ENCODE measurements at places on chromosomes 4 and X. TPM values are rescaled to one million over a fixed set of nuclear protein-coding genes. Genes with fewer than 3 reads are reported as not detected.

The GAGE1 gene
- not detected for total RNA-seq

The CT47A7 gene
- not detected for total RNA-seq

The KLKB1 gene
- not detected for total RNA-seq

The FGFBP1 gene
- total RNA-seq = 2.5 TPM

The SSX2B gene
- total RNA-seq = not detected

The GATA1 gene
- total RNA-seq = not detected

The PNMA3 gene
- 0.20 TPM for total RNA-seq

The CYLC1 gene
- not detected for total RNA-seq

The SOWAHD gene
- total RNA-seq = 0.06 TPM

The MAGEB17 gene
- total RNA-seq = not detected

All from A549 treated with dexamethasone at 1 μM for 4 hours (cell line).